ENCODE measurements at places on chromosomes 5 and 9.

DNA sequence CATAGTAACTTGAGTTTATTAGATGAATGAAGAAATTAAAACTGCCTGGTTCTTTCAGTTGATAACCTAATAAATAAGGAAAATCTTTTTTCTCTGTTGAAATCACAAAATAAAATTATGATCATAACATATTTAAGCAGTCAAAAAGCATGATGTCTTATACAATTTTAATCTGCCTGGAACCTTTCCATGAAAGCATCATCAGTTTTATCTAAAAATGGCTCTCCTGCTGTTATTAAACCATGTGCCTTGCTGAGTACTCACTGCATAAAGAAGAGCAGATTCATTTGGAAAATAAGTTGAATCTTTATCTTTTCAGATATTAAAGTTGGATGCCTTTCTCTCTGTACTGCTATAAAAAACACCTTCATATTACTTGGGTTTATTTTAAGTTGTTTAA is 148.8 kb downstream of the SLC24A2 start:
- no peak for DNase-seq

GRCh38 chr5:68114378-68115040 is 101.0 kb upstream of the PIK3R1 start:
- no peak for DNase-seq

DNA sequence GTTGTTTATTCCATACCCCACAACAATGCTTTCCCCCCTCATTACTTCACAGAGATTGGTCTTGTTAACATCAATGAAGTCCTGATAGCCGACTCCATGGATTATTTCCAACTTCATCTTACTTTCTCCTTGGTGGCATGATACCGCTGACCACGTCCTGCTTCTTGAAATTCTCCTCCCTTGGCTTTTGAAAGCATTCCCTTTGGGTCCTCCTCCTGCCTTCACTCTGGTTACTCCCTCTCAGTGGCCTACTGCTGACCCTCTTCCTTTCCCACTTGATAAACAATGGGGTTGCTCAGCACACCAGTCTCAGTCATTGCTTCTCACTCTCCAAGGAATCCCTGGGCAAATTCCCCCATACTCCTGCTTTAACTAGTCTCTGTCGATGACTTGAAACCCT is 283.9 kb downstream of the SEC61B start:
- no peak for DNase-seq

GRCh38 chr5:97570242-97570641 is 387.2 kb upstream of the RIOK2 start:
- no peak for DNase-seq

GRCh38 chr5:6408627-6409446 is 30.5 kb upstream of the MED10 start:
- no peak for DNase-seq

DNA sequence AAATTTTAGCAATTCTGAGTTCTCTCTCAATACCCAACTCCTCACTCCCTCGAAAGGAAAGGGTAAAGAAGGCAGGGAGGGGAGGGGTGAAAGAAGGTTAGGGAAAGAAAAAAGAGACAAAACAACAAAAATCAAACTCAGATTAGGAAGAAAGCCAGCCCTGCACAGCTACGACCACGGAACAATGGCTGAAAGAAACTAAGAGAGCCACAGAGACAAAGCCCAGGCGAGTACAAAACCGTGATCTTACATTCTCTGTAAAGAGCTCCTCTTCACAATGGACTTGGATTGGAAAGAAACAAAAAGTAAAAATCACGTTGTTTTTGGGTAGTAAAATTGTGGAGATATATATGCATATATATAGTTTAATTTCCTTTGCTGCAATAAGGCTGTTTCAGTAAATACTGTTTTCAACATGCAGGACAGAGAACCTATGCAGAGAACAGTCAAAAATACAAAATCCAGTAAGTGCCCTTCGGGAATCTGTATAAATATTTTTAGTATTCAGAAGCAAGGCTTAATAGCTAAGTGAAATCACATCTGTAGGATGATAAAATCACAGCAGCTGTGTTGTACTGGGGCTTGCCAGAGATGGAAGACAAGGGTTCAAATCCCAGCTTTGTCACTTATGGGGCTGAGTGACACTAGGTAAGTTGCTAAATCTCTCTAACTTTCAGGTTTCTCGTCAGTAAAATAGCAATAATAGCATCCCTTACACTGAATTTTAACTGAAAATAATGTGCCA is 16.9 kb downstream of the PSMB7 start:
- DNase-seq: no peak

- no peak for DNase-seq
Measured at GRCh38 chr9:16996901-16997491, 126.5 kb upstream of the BNC2 start.

DNA sequence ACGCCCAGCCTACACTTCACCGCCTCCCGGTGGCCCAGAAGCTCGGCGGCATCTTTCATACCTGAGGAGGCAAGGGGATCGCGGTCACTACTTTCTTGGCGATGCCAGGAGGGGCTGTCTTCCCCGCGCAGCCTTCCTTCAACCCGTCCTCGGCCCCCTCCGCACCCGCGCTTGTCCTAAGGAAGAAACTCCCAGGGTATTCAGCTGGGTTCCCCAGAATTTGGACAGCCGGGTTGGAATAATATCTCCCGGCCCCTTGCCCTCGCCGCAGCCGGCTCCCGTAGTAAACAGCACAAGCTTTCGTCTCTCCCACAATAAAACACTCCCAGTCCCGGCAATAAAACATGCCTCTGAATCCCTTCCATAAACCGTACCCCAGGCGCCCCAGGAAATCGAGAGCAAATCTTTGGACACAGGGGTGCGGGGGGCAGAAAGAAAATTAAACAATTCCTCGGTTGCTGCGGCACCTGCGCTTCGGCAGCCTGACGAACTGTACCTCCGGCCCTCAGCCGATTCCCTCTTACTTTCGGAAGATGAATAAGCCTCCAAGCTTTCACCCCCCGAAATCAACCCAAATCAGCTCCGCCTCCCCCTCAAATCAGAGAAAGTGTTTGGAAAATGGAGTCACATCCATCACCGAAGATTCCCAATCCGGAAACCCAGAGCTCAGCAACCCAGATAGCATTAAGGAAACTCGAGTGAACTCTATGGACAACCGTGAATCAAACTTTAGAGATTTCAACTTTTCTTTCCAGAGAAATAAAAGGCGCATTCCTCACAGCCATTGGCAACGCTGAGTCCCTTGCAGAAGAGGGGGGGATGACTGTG is 1.1 kb downstream of the OTP start:
- no peak for DNase-seq
